ENCODE measurements at places on chromosomes 1 and 21.

GRCh38 chr1:156077430-156077760, 4.9 kb downstream of the MEX3A start:
- DNase-seq, result no peak

- DNase-seq, result no peak
These were observed 122.3 kb downstream of the SYF2 start for GRCh38 chr1:25110036-25110435.

DNA sequence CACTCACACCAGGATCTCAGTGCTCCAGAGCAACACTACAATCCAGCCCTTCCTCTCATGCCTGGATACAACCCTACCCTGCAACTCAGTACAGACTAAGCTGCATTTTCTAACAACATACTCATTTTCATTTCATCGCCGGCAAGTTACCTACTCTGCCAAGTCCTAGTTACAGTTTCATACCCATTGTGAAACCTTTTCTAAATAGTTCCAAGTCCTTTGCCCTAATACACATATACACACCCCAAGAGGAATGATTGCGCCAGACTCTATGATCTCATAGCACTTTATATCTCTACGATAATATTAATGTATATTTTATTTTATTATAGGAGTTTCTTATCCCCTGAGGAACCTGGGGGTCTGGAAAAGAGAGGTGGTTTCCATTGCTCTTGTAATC, 122.4 kb downstream of the LMX1A start:
- no peak for DNase-seq

DNA sequence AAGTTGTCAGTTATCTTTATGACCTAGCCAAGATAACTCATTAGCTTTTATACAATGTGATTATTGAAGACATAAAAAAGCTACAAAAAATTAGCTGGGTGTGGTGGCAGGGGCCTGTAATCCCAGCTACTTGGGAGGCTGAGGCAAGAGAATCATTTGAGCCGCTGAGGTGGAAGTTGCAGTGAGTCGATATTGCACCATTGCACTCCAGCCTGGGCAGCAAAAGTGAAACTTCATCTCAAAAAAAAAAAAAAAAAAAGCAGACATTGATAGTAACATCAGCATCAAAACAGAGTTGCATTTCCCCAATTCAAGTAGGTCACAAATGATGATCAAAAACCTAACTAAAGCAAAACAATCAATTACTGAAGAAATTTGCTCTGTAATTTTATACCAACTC, 191.4 kb downstream of the PTGER3 start:
- no peak for DNase-seq

- DNase-seq, result no peak
These were observed 26.2 kb downstream of the RHBDL2 start for GRCh38 chr1:38915352-38915948.

GRCh38 chr1:204130981-204131892, 20.6 kb downstream of the ETNK2 start:
- no peak for DNase-seq
